LHCN-M2 (cell line): ENCODE measurements at places on chromosomes 7 and 10. TPM values are rescaled to one million over a fixed set of nuclear protein-coding genes. Genes with fewer than 3 reads are reported as not detected.

DNA sequence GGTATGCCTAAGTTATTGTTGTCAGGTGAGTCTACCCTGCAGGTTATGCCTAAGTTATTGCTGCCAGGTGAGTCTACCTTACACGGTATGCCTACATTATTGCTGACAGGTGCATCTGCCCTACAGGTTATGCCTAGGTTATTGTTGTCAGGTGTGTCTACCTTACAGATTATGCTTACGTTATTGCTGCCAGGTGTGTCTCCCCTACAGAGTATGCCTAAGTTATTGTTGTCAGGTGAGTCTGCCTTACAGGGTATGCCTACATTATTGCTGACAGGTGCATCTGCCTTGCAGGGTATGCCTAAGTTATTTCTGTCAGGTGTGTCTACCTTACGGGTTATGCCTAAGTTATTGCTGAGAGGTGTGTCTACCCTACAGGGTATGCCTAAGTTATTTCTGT lies 64.2 kb downstream of the AKR1C4 start:
- no peak for DNase-seq

- DNase-seq: no peak
These were observed at the start of gene AQP1 for GRCh38 chr7:30911561-30911969. AQP1 (plus strand) TSS chr7:30911853; CDS start chr7:30911910, 57 bp downstream.

- no peak for DNase-seq
These were observed 237.9 kb downstream of the MGMT start for GRCh38 chr10:129704786-129705525.

- DNase-seq: peak; percentile 56
These were observed 15.7 kb downstream of the PPP3CB start for GRCh38 chr10:73480158-73480557.

DNA sequence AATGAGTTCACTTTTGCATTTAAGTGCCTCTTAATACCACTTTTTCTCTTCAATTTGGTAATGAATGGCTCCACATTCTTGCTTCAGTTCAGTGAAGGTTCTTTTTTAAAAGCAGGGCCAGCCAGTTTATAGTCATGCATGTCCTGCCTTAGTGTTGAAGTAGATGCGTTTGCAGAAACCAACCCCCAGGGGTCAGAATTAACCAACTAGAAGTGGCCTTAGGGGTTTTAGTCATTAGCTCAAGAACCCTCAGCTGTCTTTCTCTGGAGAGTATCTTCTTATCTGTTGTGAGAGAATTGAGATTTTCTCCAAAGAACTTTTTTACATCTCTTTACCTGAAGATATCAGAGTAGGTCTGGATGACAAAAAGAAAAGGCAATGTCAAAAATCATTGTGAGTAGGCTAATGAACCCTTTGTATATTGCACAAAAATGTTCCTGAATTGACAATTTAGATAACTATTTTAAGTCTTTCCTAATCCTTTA lies 82.2 kb downstream of the PIK3CG start:
- DNase-seq: peak; percentile 69

- no peak for DNase-seq
These were observed 54.9 kb downstream of the MET start for GRCh38 chr7:116726713-116727431.

DNA sequence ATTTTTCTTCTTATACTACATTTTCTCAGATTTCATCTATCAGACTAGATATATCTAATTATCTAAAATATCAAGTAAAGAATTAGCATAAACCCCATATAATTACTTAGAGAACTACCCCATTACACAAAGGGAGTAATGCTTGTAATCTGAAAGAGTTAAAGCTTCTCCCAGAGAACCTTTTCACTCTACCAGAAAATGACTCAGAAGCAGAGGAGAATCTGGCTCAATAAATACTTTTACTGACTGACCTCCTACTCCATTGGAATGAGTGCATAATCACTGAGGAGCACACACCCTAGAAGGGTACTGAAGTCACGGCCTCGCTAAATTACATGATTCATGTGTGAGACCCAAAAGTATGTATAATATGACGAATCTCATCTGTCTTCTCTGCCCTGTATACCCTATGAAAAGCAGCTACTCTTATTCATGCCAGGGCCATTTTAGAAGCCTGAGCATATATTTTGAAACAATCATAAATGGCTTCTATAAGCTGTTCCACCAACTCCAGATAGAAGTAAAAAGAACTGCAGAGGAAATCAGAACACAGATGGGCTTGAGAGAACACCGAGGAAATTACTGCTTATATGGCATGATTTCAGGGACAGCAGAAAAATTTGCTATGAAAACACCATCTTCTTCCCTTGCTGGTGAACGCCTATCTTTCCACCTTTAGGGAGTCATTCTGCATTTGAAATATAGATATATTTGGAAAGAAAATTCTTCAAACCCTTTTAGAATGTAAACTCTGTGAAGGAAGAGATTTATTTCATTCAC lies 32.7 kb downstream of the DNMBP start:
- peak; percentile 96 for DNase-seq

The ABCC2 gene
- total RNA-seq: 0.34 and 0.58 TPM in 2 replicates

The OR2A2 gene
- not detected in 2 replicates for total RNA-seq

The HOGA1 gene
- 0.51 and 1.0 TPM in 2 replicates for total RNA-seq
